ENCODE measurements at places on chromosomes 4 and X.

DNA sequence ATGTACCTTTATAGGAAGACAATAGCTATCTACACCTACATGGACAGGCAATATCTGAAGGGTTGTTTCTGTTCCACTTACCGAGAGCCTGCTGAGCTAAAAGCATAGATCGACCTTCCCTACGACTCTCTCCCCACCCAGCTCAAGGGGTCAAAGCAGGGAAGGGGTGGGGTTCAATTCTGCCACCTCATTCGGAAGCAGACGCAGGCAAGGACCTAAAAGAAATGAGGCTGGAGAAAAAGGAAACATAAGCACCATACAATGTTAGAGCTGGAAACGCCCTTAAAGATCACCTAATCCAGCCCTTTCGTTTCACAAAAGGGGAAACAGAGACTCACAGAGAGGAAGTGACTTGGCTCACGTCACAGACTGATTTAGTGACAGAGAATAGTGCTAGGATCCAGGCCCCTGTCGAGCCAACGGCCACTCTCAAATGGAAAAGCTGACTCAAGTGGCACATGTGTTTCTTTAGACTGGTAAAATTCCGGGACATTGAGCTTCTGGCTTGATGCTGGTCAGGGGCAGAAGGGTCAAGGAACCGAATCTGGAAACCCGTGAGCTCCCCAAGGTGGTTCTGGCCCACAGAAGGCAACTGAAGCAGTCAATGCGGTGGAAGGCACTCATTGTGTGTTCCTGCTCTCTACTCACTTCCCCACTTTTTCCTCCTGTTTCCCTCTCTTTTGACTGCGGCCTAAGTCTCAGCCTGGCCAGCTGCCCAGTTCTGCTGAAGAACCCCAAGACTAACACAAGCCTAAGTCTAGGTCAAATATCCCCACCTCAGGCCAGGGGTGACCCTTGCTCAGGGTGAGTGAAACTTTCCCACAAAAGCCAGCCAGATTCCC, 7.5 kb downstream of the SEPTIN6 start:
- peak; percentile 90 for DNase-seq

- DNase-seq: no peak
Measured at GRCh38 chr4:81215931-81216330, 909 bp upstream of the PRKG2 start.

GRCh38 chr4:126306152-126306869, 991.6 kb downstream of the FAT4 start:
- no peak for DNase-seq

GRCh38 chrX:18755651-18756050, 48.2 kb downstream of the PPEF1 start:
- no peak for DNase-seq

- no peak for DNase-seq
Measured at GRCh38 chr4:106627051-106627450, 258.5 kb upstream of the GIMD1 start.

DNA sequence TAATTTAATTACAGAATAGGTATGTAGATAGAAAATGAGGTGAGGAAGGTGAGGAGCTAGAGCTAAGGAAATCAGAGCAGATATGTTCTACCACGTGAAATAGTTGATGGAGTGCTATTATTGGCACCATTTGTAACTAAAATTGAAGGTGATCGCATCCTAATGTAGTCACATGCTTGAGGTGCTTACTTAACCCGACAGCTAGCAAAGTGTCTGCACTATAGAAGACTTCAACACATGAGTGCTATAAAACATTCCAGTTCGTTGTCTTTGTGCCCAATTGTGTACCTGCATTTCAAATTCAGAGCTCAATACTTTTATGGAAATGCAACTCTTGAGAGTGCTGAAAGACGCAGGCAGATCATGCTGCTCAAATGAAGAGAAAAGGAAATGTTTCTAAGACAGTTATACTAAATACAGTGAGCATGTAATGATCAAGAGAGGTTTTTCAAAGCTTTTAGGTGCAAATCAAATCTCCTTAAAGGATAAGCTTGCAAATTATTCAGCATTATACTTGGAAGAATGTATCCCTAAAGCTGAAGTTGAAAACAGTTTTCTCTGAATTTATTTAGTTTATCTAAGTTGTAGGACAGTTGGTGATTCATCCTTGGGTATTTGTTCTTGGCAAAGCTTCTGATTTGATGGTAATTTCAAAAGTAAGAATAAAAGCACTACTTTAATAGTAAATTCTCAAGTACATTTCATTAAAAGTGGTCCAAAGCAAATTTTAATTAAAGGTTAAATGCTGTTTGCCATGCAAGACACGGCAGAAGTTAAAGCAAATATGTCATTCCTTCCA, 223.9 kb upstream of the EPHA5 start:
- no peak for DNase-seq

DNA sequence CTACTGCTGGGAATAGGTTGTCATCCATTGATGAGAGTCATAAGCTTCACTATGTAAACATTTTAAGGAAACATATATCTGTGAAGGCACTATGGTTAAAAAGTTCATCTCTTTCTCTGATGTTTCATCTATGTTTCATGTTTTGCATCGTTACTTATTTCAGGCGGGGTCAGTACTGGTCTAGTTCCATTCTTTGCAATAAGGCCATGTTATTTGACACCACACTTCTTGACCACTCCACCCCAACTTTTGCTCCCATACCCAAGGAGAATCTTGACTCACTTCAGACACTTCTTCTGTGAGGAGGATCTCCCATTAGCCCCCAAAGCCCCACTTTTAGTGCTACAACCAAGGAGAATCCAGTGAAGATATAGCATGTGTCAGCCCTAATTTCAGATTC, 119.4 kb downstream of the GRIA3 start:
- no peak for DNase-seq

- no peak for DNase-seq
Measured at GRCh38 chr4:151803246-151803645, 42.4 kb upstream of the GATB start.

DNA sequence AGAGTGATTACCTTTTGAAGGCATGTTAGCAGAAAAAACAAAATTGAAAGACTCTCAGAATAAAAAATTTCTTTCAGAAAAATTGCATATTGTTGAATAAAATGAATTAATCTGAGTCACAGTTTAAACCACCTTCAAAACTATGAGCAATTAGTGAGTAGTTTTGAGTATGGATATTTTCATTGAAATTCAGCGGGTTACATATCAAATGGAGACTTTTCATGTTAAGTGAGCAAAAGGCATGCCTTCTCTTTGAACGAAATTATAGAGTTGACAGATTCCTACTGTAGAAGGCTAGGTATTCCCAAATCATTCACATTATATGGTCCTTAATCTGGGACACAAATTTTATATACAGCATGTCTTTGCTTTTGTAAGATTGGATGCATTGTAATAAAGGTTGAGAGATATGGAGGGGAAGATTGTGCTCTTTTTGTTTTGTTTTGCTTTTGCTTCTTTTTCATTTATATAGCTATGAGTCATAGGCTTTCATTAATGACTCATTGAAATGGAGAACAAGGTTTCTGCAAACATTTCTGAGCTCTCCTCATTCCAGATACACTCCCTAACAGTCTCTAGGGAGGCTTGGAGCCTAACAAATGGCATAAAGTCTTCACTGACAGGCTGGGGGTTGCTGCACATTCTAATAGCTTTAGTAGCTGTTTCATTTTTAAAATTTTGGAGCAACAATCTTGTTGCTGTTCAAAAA, 21.6 kb downstream of the PCDH18 start:
- no peak for DNase-seq

- peak; percentile 52 for DNase-seq
Measured at GRCh38 chrX:7244405-7244804, 96.5 kb upstream of the PUDP start.

- DNase-seq: no peak
Measured at GRCh38 chr4:6856391-6856790, 53.2 kb upstream of the TBC1D14 start.

DNA sequence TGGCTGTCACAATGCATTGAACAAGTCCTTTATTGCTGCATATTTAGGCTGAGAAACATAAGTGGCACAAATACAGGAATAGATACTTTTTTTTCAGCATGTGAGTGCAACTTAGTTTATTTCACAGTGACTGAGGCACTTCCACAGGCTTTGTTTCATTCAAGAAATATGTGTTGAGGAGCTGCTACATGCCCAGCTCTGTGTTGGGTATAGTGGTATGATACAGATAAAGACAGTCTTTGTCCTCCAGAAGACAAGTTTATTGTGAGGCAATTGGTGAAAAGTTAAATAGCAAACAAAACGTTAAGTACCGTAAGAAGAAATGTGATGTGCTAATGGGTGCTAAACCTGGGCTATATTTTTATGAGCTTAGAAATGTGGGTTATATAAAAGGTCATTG, 186.4 kb downstream of the SPRY1 start:
- DNase-seq: no peak
